NCI-H82 (cell line): ENCODE measurements at places on chromosomes 1 and 21.

DNA sequence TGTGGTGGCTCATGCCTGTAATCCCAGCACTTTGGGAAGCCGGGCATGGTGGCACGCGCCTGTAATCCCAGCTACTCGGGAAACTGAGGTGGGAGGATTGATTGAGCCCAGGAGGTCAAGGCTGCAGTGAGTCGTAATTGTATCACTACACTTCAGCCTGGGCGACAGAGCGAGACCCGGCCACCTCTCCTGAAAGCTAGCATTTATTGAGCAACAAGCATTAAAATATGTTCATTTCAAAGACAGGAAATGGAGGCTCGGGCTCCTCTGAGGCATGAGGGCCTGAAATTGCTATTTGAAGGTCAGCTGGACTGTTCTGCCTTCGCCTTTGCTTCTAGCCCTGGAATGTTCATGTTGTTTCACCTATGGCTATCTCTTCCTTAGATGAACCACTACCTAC is 34.5 kb downstream of the SPATA21 start:
- DNase-seq: no peak

DNA sequence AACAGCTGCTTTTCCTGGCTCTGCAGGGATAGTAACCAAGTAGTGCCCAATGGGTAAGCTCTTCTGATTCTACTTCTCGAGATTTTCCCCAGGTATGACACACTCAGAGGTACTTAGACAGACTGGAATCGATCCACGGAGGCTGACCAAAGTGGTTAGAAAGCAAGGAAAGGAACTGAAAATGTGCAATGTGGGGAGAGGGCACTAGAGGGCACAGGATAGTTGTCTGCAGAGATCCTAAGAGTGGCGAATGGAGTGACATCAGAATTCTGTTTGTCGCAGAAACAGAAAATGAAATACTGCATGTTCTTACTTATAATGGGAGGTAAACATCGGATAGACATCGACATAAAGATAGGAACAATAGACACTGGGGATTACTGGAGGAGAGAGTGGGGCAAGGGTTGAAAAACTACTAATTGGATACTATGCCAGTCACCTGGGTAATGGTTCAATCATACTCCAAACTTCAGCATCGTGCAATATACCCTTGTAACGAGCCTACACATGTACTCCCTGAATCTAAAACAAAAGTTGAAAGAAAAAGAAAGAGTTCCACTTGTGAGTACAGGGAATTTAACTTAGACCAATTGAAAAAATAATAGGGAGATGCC is 23.3 kb downstream of the CYP2J2 start:
- peak; percentile 55 for DNase-seq

DNA sequence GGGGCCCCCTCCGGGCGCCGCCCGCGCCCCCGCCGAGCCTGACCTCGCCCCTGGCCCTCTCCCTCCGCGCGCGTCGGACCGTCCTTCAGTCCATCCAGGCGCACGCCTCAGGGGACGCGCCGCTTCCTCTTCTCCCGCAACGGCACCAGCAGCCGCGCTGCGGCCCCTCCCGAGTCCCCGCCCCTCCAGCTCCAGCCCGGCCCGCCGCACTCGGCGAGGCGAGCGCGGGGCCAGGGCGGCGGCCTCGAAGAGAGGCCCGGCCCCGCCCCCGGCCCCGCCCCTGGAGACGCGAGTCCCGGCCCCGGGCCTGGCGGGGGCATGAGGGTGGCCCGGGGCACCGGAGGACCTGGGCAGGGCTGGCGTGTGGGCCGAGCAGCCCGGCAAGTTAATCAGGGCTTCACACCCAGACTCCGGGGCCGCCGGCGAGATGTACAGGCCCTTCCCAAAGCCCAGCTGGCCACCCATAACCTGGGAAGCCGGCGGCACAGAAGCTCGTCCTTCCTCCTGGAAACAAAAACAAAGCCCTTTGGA is at the start of gene IGSF3:
Gene IGSF3 (minus strand): TSS at position 159 of the 531 bp plus-strand sequence. CDS start 1,407 bp downstream, outside the sequence.
- peak; percentile 89 for DNase-seq

DNA sequence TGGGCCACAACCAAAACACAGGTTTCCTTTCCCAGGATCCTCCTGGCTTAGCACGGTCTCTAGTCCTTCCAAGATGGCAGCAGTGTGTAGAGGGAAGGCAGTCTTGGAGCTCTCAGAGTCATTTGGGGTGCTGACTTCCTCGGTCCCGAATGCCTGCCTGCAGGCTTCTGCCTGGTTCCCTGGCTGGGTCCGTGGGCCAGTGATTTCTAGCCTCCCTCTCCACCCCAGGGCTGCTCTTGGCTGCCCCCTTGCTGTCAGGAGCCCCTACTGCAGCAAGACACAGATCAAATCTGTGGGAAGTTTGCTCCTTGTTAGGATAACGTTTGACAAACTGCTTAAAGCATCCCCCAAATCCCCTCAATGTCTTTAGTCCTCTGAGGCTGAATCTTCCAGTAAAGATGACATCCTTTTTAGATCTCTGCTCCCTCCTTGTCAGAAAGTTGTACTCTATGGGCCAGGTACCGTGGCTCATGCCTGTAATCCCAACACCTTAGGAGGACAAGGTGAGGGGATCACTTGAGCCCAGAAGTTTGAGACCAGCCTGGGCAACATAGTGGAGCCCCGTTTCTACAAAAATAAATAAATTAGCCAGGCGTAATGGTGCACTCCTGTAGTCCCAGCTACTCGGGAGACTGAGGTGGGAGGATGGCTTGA is 272.5 kb downstream of the RRAGC start:
- peak; percentile 72 for DNase-seq

DNA sequence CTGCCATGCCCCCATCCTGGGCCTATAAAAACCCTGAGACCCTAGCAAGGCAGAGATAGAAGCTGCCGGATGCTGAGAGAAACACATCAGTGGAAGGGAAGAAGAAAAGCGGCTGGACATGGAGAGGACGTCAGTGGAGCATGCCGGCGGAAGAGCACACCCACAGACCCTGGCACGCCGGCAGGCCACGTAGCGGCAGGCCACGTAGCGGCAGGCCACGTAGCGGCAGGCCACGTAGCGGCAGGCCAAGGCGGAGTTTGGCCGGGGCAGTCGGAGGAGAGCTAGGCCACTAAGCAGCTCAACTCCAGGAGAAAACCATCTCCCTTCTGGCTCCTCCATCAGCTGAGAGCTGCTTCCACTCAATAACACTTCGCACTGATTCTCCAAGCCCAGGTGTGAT is 35.1 kb downstream of the LRRC3 start:
- DNase-seq: no peak
